Myometrial cell (primary cell): ENCODE measurements at places on chromosomes 11 and 22. TPM values are rescaled to one million over a fixed set of nuclear protein-coding genes. Genes with fewer than 3 reads are reported as not detected.

The DEFB131B gene
- total RNA-seq = not detected in 2 replicates

The OR52L1 gene
- not detected in 2 replicates for total RNA-seq

The LMNTD2 gene
- total RNA-seq = 0.29 TPM in 1 of 2 replicates, not detected in the other

The LRRC4C gene
- total RNA-seq = not detected in 2 replicates

The MMP12 gene
- not detected in 2 replicates for total RNA-seq

The RASSF10 gene
- not detected in 2 replicates for total RNA-seq

The IGSF9B gene
- total RNA-seq = not detected in 2 replicates
